ENCODE measurements at places on chromosomes 5 and 9.

- no peak for DNase-seq
These were observed 6.9 kb upstream of the NUDT12 start for GRCh38 chr5:103569313-103570060.

DNA sequence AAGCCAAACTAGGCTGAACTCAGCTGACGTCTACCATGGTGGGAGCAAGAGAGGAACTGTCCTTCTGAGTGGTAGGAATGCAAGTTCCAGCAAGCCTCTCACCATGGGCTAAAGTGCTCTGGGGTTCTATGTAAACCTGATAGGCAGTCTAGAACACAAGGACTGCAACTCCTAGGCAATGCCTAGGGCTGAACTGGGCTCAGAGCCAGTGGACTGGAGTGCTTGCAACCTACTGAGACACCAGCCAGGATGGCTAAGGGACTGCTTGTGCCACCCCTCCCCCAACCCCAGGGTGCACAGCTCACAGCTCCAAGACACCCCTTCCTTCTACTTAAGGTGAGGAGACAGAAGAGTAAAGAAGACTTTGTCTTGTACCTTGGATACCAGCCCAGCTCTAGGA, 12.1 kb upstream of the RCL1 start:
- no peak for DNase-seq

GRCh38 chr5:83222906-83223305, 145.6 kb downstream of the XRCC4 start:
- no peak for DNase-seq

GRCh38 chr9:8628791-8629190, 829.2 kb upstream of the DMAC1 start:
- DNase-seq = no peak

GRCh38 chr9:32292611-32293010, 91.8 kb upstream of the ACO1 start:
- no peak for DNase-seq

DNA sequence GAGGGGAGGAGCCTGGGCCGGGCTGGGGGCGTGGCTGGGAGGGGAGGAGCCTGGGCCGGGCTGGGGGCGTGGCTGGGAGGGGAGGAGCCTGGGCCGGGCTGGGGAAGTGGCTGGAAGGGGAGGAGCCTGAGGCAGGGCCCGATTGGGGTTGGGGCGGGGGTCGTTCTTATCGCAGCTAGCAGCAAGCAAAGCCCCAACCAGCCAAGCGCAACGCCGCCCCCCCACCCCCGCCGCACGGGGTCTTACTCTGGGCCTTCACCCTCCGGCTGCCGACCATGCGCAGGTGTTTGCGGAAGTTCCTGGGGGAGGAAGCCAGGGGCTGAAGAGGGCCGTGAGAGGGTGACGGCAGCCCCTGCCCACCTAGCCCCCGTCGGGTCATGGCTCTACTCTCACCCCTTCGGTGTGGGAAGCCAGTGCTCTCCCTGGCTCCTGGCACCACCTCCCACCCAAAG, 5.0 kb downstream of the NSMF start:
- DNase-seq = no peak

DNA sequence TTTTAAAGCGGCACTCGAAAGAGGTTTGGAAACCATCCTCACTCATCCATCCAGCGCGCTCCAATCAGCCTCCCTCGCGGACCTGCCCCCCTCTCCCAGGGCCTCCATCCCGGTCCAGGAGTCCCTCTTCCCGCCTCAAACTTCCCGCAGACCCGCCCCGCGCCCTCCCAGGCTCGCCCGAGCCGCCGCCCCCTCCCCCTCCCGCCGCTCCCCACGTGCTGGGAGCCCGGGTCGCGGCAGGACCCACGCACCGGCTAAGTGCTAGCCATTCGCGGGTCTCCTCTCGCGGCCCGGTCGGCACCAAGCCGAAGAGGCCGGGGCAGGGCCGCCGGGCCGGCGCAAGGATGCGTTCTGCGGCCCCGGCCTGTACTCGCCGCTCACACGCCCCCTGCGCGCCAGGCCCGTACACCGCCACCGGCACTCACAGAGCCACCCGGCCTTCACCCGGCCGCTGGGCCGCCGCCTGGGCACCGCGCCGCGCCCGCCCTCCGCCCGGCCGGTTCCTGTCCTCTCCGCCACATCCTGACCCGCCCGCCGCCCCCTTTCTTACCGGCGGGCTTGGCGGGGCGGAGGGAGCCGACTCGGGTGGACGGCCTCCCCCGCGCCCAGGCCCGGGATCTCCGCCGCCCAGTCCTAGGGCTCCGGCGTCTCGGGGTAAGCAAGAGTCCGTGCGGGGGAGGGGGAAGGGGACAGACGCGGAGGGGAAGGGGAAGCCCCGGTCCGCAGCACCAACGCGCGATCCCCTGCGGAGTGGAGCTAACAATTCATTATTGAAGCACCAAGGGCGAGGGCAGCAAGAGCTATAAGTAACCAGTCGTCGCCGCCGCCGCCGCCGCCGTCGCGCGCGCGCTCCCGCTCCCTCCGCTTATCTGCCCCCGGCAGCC, 576 bp downstream of the CHD1 start:
- DNase-seq = peak; percentile 64
